Fibroblast of villous mesenchyme (primary cell): ENCODE measurements at places on chromosomes 12 and 14. TPM values are rescaled to one million over a fixed set of nuclear protein-coding genes. Genes with fewer than 3 reads are reported as not detected.

- DNase-seq = peak; percentile 70
Observed at GRCh38 chr12:132327336-132328171, 1.8 kb downstream of the GALNT9 start.

DNA sequence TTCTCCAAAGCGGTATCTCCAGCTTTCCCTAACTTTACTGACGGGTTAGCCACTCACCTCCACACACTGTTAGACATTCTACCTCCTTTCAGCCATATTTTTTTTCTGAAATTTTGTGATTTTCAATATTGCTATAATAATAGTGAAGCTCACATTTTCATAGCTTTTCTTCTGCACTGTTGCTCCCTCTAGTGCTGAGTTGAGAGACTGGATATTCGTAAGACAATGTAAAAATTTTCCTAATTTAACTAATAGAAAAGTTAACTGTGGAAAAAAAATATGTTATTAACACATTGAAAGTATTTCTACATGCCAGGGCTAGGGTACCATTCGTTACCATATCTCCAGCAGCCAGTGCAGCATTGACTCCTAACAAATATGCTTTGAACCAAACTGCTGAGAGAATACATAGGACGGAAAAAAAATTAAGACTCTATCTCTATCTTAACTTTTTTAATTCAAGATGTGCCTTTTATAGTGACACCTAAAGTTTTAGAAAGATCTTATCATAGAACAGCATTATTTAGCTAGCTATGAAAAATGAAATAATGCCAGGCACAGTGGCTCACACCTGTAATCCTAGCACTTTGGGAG, 48.7 kb upstream of the ABCC9 start:
- DNase-seq = peak; percentile 45

DNA sequence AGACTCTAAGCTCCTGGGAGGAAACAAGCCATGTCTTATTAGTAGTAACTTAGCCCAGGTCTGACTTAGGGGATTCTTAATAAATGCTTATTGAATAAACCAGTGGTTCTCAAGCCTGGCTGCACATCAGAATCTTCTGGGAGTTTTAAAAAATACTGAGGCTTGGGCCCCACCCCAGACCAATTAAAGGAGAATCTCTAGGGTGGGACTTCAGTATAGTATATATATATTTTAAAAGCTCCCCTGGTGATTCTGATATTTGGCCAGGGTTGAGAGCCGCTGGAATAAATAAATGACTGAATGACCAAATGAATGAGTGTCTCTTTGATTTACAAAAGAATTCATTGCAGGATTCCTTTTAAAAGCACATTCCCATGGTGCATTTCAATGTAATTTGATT, 151.5 kb upstream of the GSC start:
- no peak for DNase-seq

GRCh38 chr14:106564058-106564643, 1037.8 kb downstream of the TMEM121 start:
- DNase-seq = no peak

GRCh38 chr12:6368906-6369525, 6.3 kb downstream of the SCNN1A start:
- DNase-seq = no peak

- DNase-seq = peak; percentile 50
Observed at GRCh38 chr12:107356266-107356936, 263.1 kb upstream of the CRY1 start.

DNA sequence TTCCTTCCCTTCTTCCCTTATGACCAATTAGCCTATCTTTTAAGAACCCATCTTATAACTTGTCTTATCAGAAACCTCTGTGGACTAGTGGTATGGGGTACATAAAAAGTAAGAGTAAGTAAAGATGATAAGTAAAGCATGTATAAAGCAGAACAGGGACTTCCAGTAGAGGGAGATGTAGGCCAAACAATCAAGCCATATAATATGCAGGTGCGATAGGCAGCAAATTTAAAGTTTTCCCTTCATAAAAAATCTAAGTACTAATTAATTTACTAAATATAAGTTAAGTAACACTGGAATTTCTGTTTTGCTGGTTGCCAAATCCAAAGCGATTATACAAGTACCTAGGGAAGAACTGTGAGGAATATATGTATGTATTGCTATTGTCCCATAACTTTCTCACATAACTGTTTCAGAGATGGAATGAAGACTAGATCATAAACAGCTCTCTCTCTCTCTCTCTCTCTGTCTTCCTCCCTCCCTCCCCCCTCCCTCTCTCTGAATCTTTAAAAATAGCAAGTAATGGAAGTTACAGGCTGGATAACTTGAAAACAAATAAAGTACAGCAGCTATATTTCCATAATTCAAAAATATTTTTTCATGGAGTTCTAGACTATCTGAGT, 25.7 kb downstream of the METTL25 start:
- DNase-seq = peak; percentile 28

DNA sequence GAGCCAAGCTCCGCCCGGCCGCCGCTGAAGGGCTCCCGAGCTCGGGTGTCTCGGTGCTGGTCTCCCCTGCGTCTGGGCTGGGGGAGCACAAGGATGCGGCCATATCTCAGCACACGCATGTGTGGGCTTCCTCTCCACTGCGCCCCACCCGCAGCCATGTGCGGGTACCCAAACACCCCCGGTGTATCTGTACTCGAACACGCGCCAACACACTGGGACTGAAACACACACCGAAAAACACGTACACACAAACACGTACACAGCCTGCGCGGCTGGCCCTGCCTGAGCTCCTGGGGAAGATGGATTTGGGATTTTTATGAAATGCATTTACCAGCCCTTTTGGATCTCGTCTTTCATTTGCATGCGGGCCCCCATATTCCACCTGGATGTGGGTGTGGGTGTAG, 897 bp upstream of the TBX3 start:
- DNase-seq = no peak

- DNase-seq = peak; percentile 58
Observed at GRCh38 chr14:60349663-60350365, 100.8 kb downstream of the PPM1A start.

DNA sequence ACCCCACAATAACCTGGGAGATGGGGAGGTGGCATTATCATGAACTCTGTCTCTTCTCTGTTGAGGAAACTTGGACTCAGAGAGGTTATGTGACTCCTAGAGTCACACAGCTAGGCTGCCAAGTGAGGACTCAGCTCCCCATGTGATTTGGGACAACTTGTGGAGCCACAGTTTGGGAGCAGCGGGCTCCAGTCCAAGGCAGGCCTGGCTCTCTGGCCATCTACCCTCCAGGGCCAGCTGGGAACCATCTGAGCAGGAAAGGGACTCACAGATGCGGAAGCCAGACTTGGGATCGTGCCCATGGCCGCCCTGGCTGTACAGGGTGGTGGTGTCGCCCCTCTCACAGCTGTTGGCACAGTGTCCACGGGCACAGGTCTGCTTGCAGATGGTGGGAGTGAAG, 59.1 kb downstream of the ISCA2 start:
- peak; percentile 50 for DNase-seq

DNA sequence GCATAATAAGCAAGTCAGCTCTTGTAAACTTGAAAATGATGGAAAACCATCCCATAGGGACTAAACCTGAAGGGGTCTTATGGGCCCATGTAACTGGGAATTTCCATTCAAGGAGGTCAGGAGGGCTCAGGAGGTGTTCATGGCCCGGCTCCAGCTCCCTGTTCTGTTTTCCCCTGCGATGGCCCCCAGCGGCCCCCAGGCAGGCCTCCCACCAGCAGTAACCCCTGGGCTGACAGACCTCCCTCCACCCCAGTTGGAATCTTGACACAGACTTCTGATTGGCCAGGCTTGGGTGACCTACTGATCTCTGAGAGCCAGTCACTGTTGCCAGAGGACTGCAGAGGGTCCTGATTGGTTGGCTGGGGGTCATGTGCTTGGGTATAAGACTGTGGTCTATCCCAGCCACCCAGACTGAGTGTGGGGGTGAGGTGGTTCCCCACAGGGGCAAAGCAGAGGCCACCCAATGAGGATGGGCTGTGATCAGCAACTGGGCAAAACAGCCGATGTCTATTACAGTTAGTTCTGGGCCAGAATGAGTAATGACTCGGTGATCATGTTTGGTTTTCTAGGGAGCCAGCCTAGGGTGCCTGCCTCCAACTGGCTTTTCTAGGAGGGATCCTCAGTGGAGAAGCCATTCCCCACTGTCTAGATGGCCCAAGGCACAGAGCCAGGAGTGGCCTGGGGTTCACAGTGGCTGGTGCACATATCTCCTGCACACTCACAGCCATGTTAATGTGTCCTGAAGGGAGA, 27.0 kb downstream of the RHOF start:
- no peak for DNase-seq

GRCh38 chr12:56160193-56160763, 2.1 kb downstream of the MYL6 start:
- no peak for DNase-seq

DNA sequence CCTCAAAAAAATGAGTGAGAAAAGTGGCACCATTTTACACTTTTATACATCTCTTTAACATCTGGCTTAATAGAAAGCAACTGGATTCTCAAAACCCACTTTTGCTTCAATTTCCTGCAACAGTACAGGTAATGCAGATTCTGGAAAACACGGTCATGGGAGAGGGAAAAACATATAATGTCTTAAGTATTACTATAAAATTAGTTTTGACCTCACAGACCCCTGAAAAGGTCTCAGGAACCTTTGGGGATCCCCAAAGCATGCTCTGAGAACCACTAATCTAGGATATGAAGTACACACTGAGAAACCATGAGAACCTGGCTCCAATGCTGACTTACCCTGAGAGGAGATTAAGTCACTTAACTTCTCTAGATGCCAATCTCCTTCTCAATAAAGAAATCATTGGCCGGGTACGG, 64.7 kb downstream of the PPP2R5E start:
- DNase-seq = no peak

DNA sequence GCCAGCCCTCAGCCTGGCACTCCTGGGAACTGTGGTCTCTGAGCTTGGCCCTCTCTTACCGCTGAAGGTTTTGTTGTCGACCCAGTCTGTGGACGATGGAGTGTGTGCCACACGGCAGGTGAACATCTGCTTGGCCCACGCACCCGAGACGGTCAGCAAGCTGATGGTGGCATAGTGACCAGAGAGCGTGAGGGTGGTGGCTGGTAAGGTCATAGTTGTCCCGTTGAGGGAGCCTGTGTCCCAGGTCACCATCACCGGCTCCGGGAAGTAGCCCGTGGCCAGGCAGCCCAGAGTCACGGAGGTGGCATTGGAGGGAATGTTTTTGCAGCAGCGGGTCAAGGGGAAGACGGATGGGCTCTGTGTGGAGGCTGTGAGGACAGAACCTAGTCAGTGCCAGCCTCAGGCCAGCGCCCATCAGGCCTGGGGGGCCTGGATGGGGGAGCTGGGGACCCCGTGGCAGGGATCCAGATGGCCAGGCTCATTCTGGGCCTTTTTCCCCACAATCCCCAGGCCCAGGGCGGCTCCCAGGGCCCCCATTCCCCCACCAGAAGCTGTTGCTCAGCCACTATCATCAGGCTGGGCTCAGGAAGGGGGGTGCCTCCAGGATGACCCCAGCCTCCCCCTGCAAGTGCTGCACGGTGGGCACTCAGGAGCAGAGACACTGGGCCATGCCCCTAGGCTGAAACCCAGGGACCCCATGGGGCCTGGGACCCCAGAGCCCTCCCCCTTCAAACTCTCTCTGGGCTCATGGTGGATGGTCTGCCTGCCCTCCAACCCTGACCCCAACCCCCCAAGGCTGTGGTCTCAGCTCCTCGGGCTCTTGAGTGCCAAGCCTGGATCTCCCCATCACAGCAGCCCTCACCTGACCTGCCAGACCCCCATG, 75.2 kb downstream of the TMEM121 start:
- no peak for DNase-seq

DNA sequence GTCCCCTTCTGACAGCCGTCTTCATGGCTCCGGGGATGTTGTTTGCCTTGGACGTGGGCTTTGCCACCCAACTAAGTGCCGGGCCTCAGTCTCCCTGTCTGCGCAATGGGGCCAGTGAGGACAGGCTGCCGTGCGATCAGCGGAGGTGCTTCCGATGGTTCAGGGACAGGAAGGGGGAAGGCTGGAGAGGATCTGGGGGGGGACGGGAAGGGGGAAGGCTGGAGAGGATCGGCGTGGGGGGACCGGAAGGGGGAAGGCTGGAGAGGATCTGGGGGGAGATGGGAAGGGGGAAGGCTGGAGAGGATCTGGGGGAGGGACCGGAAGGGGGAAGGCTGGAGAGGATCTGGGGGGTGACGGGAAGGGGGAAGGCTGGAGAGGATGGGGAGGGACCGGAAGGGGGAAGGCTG, 3.4 kb downstream of the MMP17 start:
- DNase-seq = peak; percentile 68

ISCA2 gene
- total RNA-seq = 14.8 and 24.6 TPM in 2 replicates

KLHL42 gene
- 36.1 and 44.5 TPM in 2 replicates for total RNA-seq

GPRC5D gene
- not detected in 2 replicates for total RNA-seq

OR6C75 gene
- not detected in 2 replicates for total RNA-seq
